Activated CD4-positive, alpha-beta T cell treated with anti-CD3 and anti-CD28 coated beads for 24 hours (primary cell): ENCODE measurements at places on chromosomes 2 and 18.

- no peak for DNase-seq
Measured at GRCh38 chr2:216925006-216925405, 65.1 kb upstream of the TNP1 start.

GRCh38 chr2:218169757-218170546 is 3.2 kb upstream of the CXCR1 start:
- DNase-seq, result no peak

DNA sequence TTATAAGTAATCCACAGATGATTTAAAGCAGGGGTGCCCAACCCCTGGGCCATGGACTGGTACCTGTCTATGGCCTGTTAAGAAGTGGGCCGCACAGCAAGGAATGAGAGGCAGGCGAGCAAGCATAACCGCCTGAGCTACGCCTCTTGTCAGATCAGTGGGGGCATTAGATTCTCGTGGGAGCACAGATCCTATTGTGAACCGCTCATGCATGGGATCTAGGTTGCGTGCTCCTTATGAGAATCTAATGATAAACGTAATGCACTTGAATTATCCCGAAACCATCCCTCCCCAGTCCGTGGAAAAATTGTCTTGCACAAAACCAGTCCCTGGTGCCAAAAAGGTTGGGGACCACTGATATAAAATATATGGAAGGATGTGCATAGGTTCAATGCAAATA is 153.7 kb downstream of the CSRNP3 start:
- DNase-seq, result no peak

GRCh38 chr2:104539649-104540048 is 314.3 kb upstream of the POU3F3 start:
- DNase-seq, result no peak

DNA sequence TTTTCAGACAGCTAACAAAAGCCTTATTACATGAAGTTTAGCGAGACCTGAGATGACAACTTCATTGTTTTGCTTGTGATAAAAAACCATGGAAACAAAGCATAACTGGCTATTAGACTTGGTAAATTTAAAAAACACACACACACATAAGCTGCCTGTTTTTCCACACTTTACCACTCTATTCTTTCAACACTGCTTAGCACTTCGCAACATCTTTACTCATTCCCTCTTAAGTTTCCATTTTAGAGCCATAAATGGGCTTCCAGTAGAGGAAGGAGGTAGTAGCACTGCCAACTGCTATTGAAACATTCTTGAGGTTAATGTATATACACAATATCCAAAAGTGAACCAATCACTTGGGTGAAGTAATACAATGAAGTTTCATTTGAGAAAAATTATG is 54.1 kb downstream of the BAZ2B start:
- DNase-seq, result no peak

DNA sequence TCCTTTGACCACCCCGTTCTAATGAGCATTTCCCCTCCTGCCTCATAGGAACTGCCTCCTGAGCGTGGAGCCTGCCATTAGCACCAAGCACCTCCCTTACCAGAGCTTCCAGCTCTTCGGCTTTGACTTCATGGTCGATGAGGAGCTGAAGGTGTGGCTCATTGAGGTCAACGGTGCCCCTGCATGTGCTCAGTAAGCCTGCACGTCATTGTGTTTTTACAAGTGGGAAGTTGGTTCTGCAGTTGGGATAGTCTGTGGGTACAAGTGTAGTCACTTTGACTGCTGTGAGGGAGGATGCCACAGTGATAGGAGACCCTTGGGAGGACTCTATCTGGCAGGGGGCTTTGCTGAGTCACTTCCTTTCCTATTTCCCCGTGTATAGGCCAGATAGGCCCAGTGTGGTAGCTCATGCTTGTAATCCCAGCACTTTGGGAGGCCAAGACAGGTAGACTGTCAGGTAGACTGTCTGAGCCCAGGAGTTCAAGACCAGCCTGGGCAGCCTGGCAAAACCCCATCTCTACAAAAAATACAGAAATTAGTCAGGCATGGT is 22.0 kb upstream of the POLR1B start:
- no peak for DNase-seq

DNA sequence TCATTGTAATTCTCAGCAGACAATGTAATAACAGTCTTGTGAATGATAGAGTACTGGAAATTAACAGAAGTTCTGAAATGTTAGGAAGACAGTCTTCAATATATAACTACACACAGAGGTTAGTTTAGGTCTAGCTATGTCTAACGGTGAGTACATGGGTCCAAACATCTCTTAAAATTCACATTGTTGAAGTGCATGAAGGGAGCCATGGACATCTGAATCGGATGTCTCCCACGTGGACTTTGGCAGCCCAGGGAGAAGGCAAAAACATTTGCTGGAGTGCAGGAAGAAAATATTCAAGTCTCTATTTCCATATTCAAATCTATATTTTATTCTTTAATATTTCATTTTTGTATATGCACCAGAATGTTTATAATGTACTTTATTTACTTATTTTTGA is 34.8 kb downstream of the CACNB4 start:
- no peak for DNase-seq

DNA sequence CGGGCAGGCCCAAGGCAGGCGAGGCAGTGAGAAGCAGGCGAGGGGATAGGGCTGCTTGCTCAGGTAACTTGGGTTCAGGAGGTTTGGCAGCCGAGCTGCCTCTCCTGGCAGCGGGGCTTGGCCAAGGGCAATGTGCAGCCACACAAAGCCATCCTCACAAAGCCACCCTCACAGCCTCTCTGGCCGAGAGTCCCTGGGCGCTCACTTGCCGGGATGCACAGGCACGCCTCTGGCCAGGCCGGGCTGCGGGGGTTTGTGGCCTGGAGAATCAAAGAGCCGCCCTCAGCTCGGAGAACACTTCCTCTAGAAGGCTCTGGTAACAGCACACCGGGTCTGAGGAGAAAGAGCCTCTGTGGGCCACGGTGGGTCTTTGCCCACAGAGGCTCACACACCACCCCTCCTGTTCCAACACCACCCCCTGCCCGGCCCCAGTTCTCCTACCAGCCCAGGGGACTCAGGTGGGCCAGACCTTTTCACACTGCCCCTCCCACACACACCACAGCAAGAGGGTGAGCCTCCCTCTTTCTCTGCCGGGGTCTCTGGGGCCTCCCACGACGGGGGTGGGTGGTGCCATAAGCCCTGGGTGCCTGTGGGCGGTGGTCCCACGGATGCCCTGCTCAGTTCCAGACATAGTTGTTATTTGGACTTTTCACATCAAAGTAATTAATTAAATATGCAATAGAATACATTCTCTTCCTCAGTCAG is 186.9 kb downstream of the ZFP36L2 start:
- no peak for DNase-seq

DNA sequence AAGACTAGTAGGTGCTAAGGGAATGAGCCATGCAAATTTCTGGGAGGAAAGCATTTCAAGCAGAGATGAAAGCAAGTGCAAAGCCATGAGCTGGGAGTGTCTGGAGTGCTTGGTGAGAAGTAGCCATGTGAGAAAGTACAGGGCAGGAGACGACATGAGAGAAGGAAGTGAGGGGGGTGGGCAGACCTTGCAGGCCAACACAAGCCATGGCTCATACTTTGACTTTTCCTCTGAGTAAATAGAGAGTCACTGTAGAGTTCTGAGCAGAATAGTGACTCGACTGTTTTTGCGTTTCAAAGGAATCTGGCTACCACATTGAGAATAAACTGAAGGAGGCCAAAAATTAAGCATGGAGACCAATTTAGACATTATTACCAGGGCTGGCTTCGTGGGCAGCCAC is 42.2 kb downstream of the SCN2A start:
- DNase-seq, result no peak

GRCh38 chr2:68561372-68561771 is 82.0 kb upstream of the PROKR1 start:
- no peak for DNase-seq

DNA sequence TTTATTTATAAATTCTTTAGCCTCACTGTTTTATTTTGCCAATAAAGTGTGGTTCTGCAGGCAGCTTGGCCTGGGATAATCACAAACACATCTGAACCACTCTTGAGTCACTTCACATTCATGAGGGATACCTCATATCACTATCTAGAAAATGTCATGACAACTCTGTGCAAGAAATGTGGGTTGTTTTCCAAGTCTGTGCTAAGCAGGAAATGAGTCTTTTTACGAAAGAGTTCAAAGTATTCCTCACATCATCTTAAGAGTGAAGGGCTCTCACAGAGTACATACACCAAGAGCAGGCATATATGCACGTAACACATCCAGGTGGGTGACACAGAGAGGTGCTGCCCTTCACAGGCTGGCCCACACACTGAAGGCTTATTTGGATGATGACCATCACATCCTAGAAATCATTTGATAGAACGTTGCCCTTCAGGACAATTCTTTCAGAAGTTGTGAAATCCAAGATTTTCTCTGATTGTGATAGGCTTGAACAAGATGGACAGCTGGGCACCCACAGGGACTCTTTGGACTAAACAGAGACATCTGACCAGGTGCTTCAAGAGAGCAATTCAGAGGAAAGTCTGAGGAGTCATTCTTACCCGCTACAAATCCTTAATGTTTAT is 811.1 kb upstream of the LRATD1 start:
- no peak for DNase-seq

GRCh38 chr2:238163481-238164198 is 4.9 kb downstream of the ERFE start:
- no peak for DNase-seq

DNA sequence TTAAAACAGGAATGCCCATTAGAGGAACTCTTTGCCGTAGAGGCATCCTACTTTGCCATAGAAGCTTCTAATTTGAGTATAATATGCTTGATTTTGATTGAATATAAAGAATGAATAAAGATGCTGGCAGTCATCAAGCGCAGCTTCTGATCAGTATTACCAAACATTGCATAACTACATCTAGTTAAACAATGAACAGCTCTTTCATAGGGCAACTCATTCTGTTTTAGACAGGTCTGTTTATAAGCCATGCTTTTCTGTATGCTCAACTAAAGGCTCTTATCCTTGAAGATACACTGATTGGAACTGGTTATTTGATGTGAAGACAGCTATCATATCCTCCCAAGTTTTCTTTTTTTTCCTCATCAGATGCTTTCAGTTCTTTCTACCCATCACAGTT is 122.6 kb upstream of the FAM117B start:
- no peak for DNase-seq

DNA sequence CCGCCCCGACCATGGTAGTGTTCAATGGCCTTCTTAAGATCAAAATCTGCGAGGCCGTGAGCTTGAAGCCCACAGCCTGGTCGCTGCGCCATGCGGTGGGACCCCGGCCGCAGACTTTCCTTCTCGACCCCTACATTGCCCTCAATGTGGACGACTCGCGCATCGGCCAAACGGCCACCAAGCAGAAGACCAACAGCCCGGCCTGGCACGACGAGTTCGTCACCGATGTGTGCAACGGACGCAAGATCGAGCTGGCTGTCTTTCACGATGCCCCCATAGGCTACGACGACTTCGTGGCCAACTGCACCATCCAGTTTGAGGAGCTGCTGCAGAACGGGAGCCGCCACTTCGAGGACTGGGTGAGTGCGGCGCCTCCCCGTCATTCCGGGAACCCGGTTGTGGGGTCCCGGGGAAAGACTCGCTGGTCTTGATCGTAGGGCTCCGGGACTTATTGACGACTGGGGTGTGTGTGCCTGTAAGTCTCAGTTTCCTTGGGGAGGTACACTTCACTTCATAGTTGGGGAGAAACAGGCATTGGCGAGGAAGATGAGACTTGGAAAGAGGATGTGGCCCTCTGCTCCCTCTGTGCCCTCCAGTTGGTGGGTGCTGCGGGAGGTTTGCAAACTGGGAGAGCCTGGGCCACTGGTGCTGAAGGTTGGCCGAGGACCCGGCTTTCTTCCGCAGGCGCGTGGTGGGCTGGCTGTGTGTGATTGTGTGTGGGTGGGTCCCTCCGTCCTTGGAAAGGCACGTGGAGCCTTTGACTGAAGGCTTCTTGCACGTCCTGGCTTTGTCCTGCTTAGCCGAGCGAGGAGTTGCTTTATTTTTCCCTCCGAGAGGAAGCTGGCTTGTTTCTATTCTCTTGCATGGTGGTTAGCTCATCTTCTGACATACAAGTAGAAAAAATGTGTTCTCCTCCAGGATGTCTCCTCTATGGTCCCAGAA is 886 bp downstream of the PRKCE start:
- DNase-seq, result no peak

DNA sequence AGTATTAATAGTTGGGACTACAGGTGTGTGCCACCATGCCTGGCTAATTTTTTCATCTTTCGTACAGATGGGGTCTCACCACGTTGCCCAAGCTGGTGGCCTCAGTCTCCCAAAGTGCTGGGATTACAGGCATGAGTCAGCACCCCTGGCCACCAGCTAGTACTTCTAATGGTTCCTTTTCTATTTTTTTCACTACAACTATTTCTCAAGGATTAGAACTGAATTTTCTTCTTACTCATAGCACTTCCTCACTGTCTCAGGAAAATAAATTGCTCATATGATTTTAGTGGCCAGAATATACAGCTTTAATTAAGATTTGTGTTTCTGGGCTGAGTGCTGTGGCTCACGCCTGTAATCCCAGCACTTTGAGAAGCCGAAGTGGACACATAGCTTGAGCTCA is 43.2 kb upstream of the SOS1 start:
- DNase-seq, result no peak

- no peak for DNase-seq
Measured at GRCh38 chr2:86201671-86202335, 2.5 kb downstream of the MRPL35 start.

DNA sequence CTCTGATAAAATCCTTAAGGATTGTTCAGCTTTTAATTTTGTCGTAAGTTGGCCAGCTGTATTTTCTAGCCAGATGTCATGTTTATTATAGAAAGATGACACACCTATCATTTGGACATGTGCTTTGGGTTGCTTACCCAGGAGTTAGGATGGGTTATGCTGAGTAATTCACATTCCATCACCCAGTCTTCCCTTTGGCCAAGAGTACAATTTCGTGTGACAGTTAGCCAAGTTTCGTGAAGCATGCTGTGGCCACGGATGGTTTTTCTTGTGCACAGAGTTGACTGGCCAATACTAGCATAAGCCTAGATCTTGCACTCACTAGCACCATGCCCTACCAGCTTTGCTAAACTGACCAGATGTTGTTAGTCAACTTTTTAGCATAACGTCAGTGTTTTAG is 5.8 kb downstream of the MAPRE3 start:
- DNase-seq, result no peak

GRCh38 chr2:226118471-226119429 is 680.9 kb downstream of the IRS1 start:
- DNase-seq, result no peak

DNA sequence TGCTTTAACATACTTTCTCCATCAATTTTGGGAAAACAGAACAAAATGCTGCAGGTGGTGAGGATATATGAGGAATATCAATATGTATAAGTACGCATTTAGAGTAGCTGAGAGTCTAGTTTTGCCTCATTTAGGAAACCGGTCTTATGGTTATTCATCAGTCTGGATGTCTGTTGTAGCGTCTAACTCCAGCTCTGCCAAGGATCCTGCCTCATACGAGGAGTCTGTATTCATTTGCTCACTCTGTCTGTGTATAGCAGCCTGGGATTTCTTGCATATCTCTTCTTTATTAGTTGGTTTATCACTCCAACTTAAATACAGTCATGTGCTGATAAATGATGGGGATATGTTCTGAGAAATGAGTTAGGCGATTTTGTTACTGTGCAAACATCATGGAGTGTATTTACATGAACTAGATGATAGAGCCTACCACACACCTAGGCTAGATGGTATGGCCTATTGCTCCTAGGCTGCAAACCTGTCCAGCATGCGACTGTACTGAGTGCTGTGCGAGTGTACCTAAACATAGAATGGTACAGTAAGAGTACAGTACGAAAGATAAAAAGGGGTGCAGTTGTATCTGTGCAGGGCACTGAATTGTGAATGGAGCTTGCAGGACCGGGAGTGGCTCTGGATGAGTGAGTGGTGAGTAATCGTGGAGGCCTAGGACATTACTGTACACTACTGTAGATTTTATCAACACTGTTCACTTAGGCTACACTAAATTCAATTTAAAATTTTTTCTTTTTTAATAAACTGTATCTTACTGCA is 148.1 kb downstream of the ZNF407 start:
- no peak for DNase-seq

- no peak for DNase-seq
Measured at GRCh38 chr2:133193544-133194361, 374.5 kb downstream of the NCKAP5 start.
